NCI-H1092 (cell line): ENCODE measurements at places on chromosomes 7 and 10.

DNA sequence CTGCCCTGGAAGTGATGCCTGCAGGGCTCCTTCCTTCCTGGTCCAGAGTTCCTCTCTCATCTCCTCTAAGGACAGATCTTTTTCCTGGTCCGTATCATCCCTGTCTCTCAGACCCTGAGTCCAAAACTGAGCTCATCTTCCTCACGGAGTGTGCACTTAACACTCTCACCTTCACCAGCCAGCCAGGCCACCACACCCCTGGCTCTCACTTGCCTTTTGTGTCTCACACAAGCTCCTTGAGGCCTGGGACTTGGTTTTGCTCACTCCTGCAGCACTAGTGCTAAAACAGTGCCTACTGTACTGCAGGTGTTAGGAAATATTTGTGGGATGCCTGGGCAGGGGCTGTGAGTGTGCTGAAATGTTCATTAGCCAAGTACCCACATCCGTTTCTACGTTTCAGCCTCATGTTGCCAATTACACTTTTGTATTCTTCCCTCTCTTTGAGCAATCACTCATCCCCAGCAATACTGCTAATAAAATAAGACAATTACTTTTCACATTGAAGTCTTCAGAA is 21.4 kb upstream of the PARP12 start:
- no peak for DNase-seq

- DNase-seq: no peak
Observed at GRCh38 chr10:49175587-49176309, 12.4 kb downstream of the TMEM273 start.

GRCh38 chr10:27369880-27370279 is 129.3 kb upstream of the ACBD5 start:
- no peak for DNase-seq

DNA sequence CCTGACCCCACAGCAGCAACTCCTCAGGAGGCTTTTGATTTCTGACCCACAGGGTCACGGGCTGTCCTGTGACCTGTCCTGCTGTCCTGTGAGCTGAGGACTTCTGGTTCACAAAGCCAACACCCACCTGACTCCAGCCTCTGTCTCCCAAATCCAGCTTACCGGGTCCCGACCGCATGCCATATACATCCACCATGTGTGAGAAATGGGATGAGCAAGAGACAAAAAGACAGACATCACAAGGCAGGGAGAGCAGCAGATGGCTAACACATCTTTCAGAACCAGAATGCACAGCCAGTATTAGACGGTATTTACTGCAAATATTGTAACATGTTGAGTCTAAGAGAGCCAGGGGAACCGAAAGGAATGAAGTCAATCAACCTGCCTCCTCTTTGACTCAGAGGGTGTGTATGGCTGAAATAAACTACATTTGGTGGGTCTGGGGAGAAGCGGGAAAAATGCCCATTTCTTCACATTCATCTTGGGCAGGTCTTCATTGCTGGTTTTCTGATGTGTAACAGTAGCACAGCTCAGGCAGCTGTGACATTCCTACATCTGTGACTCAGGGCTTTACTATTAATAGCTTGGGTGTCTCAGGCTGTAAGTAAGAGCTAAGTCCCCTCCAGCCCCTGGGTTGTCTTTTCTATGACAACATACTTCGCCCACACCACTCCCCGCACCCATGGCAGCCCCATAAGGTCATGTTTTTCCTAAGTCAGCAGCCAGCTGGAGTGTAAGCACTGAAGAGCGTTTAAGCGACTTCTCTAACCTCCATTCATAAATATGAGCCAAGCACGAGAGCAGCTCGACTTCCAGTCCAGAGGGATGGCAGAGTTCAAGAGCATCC is 25.0 kb downstream of the ABLIM1 start:
- no peak for DNase-seq

DNA sequence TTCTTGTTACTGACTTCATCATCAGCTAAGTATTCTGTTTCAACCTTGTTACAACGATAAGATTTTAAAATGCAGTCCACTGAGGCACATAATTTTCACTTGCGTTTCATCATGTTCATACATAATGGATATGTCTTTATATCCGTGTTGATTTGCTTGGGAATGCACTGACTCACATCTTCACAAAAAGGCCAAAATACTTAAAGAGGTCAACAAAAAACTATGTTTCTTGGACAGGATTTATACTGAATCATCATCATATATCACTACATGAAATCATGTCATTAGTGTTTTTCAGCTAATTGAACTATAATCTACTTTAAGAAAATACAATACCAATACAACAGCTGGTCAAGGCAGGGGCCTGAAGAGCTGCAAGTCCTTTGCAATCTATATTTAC is 324.5 kb upstream of the KLF6 start:
- no peak for DNase-seq
